CD4-positive, alpha-beta T cell treated with Interleukin-15 for 4 hours (primary cell): ENCODE measurements at places on chromosomes 6 and 20.

- DNase-seq = no peak
Measured at GRCh38 chr20:25250508-25250907, 2.6 kb downstream of the PYGB start.

DNA sequence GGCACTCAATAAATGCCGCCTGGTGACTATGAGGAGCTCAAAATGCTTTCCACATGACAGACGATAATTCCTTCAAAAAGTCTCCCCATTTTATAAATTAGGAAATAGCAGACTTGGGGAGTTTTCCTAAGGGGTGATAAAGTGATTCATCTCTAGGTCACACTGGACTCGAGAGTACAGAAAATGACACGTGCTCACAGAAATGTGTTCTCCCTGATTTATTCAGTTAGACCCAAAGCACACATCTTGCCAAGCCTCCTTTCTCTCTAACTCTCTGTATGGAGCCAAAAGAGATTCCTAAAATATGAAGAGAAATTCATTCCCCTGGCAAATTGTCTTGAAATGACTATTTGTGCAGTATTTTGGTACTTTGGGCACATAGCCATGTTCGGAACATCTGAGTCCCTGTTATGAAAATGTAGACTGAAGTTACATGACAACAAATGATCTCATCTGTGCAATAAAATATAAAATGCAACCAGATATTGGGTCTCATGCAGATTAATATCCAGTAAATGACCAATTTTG lies 381.1 kb downstream of the TFAP2B start:
- DNase-seq = no peak

DNA sequence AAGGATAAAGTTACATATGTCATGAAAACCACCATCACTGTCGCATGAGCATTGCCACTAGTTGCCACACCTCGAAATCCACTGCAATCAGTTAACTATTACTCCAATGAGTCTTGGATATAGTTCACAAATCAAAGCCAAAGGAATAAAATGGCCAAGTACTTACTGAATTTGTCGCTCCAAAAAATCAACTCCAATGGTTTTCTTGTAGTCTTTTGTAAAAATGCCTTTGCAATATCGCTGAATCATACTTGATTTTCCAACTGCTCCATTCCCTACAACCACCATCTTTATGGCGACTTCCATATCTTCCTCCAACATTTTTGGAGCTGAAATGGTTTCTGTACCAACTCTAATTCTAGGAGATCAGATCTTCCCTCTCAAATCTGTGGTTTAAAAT lies 12.0 kb downstream of the RAB23 start:
- DNase-seq = no peak

- DNase-seq = no peak
Measured at GRCh38 chr20:34627458-34627857, 49.4 kb downstream of the PIGU start.

- no peak for DNase-seq
Measured at GRCh38 chr20:58755062-58755697, 62.6 kb downstream of the NPEPL1 start.

- DNase-seq = no peak
Measured at GRCh38 chr6:105568142-105568541, 165.3 kb upstream of the PREP start.

DNA sequence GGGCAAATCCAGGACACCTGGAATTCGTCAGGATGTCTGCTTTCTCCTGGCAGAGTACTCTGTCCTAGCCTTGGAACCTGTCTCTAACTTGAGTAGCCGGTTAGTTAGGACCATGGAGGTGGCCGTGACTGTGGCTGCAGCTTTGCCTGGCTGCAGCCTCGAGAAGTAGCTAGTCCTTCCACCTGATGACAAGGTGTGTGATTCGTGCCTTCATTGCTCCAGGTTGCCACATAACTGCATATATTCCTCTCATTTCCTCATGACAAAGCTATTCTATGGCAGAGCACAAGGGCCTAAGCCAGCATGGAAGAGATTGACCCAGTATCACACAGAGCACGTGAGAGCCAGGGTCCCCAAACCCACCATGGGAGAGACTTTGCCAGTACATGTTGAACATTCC lies 39.8 kb upstream of the KIF25 start:
- no peak for DNase-seq

- DNase-seq = peak; percentile 68
Measured at GRCh38 chr6:42387336-42387735, 64.4 kb downstream of the TRERF1 start.

- no peak for DNase-seq
Measured at GRCh38 chr20:53258741-53259140, 286.6 kb downstream of the TSHZ2 start.

GRCh38 chr20:56781108-56781739 lies 152.1 kb downstream of the TFAP2C start:
- no peak for DNase-seq

- DNase-seq = no peak
Measured at GRCh38 chr6:145723646-145724045, 11.7 kb downstream of the EPM2A start.

DNA sequence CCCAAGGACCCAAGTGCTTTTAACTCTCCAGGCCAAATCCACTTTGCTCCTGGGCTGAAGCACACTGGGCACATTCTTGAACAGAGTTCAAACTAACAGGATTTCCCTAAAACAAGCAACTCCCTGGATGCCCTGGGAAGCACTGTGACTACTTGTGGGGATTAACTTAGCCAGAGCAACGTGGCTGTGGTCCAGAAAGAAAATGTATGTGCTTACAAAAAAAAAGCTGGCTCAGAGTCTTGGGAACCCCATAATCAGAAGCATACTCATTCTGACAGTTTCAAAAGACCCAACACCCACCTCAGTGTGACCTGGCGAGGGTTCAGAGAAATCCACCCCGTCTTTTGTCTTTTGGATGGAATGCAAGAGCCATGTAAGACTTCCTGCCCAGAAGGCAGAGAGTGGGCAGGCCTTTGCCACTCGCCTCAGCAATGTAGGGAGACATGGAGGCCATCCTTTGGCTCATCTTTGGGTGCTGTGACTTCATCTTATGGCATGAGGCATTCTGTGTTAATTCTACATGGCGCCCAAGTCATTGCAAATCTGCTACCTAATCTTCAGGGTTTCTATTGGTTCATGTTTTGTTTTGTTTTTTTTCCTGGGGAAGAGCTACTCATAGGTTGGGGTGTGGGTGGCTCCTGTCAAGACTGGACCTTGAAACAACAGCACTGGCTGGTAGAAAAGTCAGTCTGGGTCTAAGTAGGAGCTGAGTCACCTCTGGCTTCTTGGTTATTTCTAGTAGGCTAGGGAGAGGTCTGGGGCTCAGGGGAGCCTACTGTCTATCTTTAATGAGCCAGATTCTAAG lies 248.6 kb upstream of the SUPT3H start:
- DNase-seq = no peak

GRCh38 chr6:2471472-2471871 lies 226.1 kb upstream of the GMDS start:
- no peak for DNase-seq

GRCh38 chr6:169984181-169985120 lies 233.0 kb downstream of the ERMARD start:
- DNase-seq = no peak

DNA sequence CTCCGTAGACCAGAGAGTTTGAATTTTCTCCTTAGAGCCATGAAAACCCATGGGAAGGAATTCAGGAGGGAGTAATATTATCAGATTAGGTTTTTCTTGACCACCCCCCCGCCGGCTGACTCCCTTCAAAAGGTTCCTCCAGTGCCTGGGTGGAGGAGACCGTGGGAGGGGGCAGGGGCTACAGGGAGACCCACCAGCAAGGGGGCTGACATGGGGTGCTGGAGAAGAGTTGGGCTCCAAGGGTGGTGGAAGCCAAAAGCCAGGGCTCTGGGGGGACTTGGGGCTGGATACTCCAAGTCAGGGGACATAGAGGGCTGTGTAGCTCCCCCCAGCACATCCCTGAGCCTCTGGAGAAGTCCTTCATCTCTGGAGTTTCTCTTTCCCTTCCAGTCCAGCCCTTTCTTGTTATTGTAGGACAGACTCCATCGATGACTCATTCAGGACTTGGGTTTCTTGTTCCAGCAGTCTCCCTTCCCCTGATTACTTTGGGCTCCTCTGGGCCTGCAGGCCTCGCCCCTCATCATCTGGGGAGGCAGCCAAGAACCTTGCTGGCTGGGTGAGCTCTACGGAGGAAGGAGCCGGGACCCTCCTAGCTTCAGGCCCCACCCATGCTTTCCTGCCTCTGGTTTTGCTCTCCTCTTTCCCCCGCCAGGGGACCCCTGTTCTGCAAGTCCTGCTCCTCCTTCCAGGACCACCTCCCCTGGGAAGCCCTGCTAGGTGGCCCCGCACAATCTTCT lies 10.5 kb upstream of the KIAA1755 start:
- no peak for DNase-seq

DNA sequence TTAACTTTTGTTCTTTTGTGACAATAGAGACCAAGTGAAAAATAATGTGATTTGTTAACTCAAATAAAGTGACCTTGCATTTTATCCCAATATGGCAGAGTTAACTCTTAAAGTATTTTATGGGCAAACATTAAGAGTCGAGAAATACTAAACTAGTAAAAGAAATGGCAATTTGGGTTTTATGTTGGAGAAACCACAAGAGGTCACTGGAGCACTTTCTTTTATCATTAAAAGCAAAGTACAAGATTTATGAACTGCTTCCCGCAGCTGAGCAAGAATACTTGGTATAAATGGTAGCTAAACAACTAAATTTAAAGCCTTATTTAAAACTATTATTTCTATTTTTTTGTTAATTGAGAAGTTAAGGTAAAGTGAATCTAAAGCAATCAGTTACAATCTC lies 33.5 kb upstream of the MCM9 start:
- no peak for DNase-seq

GRCh38 chr20:18496042-18496441 lies 983 bp downstream of the RBBP9 start:
- DNase-seq = no peak

DNA sequence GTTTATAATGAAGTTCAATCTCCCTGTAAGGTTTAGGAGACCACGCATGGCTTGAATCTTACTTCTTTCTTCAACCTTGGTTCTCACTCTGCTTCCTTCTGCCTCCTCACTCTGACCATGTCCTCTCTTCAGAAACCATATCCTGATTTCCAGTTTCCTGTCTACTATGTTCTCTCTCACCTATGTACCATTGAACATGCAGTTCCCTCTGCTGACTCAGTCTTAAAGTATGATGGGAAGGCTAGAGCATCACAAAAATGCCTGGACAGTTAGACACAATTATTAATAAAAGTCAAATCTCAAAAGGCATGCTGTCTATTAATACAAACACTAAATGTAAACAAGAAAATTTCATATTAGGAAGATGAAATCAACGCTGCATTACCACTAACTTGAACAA lies 151.6 kb downstream of the PRKN start:
- DNase-seq = no peak

DNA sequence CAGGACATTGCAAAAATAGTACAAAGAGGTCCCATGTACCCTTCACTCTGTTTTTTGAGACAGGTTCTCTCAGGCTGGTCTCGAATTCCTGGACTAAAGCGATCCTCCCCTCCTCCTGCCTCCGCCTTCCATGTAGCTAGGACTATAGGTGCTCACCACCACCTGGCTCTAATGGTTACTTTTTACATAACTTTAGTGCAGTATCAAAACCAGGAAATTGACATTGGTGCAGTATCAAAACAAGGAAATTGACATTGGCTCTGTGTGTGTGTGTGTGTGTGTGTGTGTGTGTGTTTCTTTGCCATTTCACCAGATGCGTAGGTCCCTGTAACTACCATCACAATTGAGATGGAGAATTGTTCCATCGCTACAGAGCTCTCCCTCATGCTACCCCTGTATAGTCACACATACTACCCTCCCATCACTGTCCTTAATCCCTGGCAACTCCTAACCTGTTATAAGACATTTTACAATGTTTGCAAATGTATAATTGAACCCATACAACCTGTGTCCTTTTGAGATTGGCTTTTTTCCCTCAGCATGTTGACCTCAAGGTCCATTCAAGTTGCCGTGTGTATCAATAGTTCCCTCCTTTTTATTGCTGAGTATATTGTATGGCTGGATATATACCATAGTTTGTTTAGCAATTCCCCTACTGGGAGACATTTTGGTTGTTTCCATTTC lies 28.3 kb upstream of the RIPOR2 start:
- no peak for DNase-seq

DNA sequence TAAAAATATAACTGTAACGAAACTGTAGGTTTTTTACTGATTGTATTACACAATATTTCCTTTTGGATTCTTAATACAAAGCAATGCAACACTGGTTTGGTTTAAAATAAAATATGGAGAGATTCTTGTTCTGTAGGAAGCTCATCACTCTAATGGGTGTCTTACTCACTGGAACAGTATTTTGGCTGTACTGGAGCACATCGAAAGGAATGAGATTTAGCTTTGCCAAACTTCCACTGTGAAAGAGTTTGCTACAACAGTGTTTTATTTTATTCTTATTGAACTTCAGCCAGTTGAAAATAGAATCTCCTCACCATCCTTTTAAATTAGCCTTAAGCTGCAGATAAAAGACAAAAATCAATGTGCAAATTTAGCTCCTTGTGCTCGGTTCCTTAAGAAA lies 230.7 kb upstream of the QKI start:
- DNase-seq = no peak

DNA sequence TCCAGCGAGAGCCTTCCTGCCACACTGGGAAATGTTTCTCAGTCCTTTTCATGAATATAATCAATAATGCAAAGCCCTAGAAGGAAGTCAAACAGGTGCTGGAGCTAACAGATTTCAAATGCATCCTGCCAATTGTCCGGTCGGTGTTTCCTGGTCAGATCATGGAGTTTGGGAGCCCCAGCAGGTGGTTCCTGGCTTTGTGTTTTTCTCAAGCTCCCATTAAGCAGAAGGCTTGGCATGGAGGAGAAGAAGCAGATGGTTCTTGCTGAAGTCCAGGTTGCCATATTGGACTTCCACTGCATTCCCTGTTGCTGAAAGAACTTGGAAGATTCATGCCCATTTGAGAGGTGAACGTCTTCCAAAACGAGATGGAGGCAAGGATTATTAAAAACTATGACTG lies 68.6 kb downstream of the GFOD1 start:
- no peak for DNase-seq

- no peak for DNase-seq
Measured at GRCh38 chr20:25394276-25394675, 3.6 kb upstream of the ABHD12 start.

DNA sequence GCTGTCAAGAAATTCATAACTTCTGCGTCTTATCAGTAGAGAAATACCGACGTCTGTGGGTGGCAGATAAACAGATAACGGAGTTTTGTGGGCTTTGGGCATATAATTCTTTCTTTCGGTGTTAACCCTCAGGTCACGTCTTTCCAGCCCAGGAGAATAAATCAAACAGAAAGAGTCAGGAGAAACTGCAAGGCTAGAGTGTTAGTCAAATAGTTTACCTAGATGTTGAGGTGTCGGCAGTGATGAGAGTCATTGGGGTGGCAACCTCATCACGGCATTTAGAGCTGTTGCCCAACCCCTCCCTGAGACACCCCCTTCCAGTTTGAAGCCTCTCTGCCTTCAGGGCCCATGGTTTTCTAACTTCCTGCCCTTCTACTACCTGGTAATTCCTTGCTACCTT lies 49.5 kb downstream of the ADTRP start:
- peak; percentile 50 for DNase-seq

- no peak for DNase-seq
Measured at GRCh38 chr6:414447-414846, 22.9 kb downstream of the IRF4 start.

GRCh38 chr6:10722570-10722819 lies 375 bp upstream of the TMEM14C start:
- no peak for DNase-seq
